ENCODE measurements at places on chromosomes 6 and 20. TPM values are rescaled to one million over a fixed set of nuclear protein-coding genes. Genes with fewer than 3 reads are reported as not detected.

DNA sequence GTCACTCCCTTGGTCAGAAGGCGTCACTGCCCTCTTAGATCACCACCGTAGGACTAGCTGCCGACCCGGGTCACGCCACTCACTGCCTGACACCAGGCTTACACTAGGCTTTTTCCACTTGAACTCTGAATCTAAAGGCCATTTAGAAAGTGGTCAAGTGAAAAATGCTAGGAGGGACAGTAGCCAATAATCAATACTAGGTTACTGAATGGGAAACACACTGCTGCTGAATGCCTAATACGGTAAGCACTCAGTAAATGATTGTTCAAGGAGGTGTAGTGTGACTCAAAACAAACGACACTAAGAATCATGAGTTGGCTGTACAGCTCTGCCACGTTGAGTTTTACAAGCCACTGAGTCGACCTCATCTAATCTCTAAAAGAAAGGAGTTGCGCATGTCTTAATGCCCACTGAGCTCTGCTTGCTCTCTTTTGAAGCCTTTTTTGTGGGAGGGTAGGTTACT lies 760 bp upstream of the IBTK start:
- no peak for DNase-seq

- DNase-seq: no peak
Observed at GRCh38 chr6:130834482-130835251, 7.5 kb downstream of the SMLR1 start.

GRCh38 chr20:20404633-20405032 lies 36.7 kb downstream of the INSM1 start:
- no peak for DNase-seq

PPP1R3G gene
- not detected for total RNA-seq

- no peak for DNase-seq
Observed at GRCh38 chr6:76752841-76753240, 680.4 kb upstream of the IMPG1 start.

DNA sequence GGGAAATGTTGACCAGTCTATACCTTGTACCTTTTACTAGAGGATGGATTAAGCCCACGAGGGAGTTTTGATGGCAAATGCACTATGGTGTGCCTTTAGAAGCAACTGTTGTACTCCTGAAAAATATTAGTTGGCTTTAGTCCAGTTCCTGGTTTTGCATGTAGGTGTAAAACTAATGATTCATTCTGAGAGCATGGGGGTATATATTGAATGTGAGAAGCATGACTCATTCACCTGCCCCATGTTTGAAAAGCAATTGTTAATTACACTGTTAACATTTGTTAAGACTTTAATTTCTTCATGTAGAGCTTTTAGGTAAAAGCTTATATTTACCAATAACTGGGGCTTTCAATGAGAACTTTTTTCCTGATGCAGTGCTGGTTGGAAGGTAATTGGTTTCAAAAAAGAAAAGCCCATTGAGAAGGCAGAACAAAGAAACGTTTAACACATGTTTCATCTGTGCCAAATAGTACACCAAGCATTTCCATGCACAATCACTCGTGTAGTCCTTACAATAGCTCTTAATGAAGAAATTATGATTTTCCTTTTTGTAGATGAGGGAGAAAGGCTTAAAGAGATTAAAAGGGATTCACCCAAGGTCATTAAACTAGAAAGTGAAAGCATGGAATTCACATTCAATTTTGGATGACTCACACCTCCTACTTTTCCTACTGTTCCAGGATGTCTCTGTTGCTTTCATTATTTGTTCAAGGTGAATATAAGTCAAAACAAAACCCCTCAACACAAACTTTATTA lies 134.1 kb downstream of the CCDC170 start:
- no peak for DNase-seq

- DNase-seq: no peak
Observed at GRCh38 chr6:31690231-31691077, 9.6 kb upstream of the LY6G5C start.
